Small intestine (tissue), 16 donors: ENCODE measurements at places on chromosomes 7 and 10.

GRCh38 chr10:66941491-66941890 lies 15.7 kb downstream of the LRRTM3 start:
- no peak for DNase-seq
- H3K4me1 ChIP-seq, result no peaks in the 10 kb centered on the region
- no peak overlapping the region for H3K27ac ChIP-seq
- H3K36me3 ChIP-seq, result no peaks in the 10 kb centered on the region
- H3K4me3 ChIP-seq, result no peak overlapping the region

GRCh38 chr10:60731134-60731885 lies 47.0 kb upstream of the CDK1 start:
- peaks cover 4% of the 10 kb centered on the region for H3K4me1 ChIP-seq
- no peaks in the 10 kb centered on the region for H3K36me3 ChIP-seq
- peak; percentile 60 for DNase-seq
- H3K27ac ChIP-seq, result no peak overlapping the region

DNA sequence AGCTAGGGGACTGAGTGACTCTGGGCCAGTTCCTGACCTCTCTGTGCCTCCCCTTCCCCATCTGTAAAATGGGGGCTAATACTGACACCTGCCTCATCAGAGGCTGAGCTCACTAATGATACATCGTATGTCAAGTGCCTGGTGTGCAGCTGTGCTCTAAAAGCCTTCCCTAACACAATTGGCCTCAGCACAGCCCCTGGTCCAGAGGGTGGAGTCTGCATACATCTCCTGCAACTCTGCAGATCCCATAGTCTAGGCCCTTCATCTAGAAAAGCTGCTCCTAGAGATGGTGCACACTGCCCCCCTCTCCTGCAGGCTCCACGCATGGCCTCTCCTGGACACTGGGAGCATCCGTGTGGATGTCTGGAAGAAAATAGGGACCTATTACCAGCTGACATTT lies 255.0 kb downstream of the RPS24 start:
- H3K4me1 ChIP-seq, result no peaks in the 10 kb centered on the region
- H3K27ac ChIP-seq, result no peak overlapping the region
- no peaks in the 10 kb centered on the region for H3K36me3 ChIP-seq
- no peak for DNase-seq
- H3K4me3 ChIP-seq, result no peak overlapping the region

- H3K27ac ChIP-seq, result no peak overlapping the region
- H3K36me3 ChIP-seq, result no peaks in the 10 kb centered on the region
- H3K4me3 ChIP-seq, result no peak overlapping the region
- no peaks in the 10 kb centered on the region for H3K4me1 ChIP-seq
- H3K27me3 ChIP-seq, result no peaks in the 10 kb centered on the region
- DNase-seq, result no peak
Observed at GRCh38 chr7:98758157-98758556, 111.7 kb downstream of the TMEM130 start.

DNA sequence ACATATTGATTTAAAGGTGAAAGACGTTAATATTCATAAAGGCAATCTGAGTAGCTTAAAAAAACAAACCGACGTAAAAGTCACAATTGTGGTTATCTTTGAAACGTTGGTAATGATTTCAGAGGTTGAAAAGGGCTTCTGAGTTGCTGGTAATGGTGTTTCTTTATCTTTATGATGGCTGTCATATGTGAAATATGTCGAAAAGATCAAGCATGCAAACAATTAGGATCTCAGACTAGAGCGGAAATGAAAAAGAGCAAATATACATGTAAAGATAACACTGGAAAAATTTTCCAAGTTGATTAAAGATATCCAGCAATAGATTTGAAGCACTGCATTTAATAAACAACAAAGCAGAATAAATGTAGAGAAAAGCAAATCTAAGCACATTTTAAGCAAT lies 998.3 kb upstream of the MBL2 start:
- no peaks in the 10 kb centered on the region for H3K36me3 ChIP-seq
- H3K27ac ChIP-seq, result no peak overlapping the region
- H3K27me3 ChIP-seq, result no peaks in the 10 kb centered on the region
- peak; percentile 16 for DNase-seq
- no peak overlapping the region for H3K4me3 ChIP-seq
- no peaks in the 10 kb centered on the region for H3K4me1 ChIP-seq

- H3K27me3 ChIP-seq, result no peaks in the 10 kb centered on the region
- H3K4me1 ChIP-seq, result no peaks in the 10 kb centered on the region
- no peak overlapping the region for H3K4me3 ChIP-seq
- no peak overlapping the region for H3K27ac ChIP-seq
Observed at GRCh38 chr7:117793521-117793920, 79.7 kb downstream of the CTTNBP2 start.

DNA sequence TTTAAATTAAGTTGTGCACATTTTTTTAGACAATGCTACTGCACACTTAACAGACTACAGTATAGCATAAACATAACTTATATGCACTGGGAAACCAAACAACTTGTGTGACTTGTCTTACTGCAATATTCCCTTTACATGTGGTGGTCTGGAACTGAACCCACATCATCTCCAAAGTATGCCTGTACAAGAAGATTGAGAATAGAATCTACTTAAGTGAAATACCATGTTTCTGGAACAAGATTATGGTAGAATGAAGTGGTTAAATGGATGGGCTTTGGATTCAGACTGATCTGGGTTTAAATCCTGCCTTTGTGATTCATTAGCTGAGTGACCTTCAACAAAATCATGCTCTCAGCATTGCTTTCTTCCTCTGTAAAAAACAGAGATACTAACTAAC lies 30.7 kb downstream of the CUL2 start:
- peaks cover 3% of the 10 kb centered on the region for H3K36me3 ChIP-seq
- no peaks in the 10 kb centered on the region for H3K27me3 ChIP-seq
- no peaks in the 10 kb centered on the region for H3K4me1 ChIP-seq
- no peak overlapping the region for H3K4me3 ChIP-seq
